ENCODE measurements at places on chromosomes 11 and 22.
A peak's percentile ranks its signal among the peaks of the same experiment; 100 is the strongest.

- ATAC-seq: peak; percentile 90
Observed at GRCh38 chr11:122749005-122749687, 89.2 kb upstream of the CRTAM start.

DNA sequence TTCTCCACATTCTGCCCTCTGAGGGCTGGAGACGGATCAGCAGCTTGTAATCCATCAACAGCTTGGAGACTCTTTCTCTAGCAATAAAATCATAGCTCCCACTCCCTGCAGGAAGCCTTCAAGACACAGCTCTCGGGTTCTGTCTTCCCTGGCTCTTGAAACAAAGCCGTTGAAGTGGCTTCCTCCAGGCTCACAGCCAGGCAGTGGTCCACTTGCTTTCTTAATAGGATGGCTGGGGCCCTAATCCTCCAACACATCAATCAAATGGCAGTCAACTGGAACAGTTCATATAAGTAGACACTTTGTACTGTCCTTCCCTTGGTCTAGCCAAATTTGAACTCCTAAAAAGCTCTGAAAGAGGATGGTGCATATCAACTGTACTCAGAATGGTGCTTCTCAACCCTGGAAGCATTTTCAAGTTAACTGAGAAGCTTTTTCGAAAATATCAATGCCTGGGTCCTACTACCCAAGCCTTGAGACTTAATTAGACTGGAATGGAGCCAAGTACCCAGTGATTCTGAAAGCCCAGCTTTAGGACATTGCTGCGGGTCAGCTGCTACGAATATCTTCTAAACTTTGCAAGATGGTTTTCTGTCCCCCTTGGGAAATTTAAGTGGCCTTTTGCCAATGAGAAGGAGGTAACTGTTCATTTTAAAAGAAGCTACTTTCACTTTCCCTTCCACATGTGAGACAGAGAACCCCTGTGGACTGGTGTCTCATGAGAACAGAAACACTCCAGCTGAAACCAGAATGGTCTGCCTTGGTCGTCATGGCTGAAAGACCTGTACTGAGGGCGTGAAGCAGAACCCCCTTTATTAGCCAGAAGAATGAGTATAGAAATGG, 74.7 kb downstream of the SC5D start:
- ATAC-seq: peak; percentile 94

- no peak for ATAC-seq
Observed at GRCh38 chr11:99063331-99063730, 42.6 kb downstream of the CNTN5 start.

DNA sequence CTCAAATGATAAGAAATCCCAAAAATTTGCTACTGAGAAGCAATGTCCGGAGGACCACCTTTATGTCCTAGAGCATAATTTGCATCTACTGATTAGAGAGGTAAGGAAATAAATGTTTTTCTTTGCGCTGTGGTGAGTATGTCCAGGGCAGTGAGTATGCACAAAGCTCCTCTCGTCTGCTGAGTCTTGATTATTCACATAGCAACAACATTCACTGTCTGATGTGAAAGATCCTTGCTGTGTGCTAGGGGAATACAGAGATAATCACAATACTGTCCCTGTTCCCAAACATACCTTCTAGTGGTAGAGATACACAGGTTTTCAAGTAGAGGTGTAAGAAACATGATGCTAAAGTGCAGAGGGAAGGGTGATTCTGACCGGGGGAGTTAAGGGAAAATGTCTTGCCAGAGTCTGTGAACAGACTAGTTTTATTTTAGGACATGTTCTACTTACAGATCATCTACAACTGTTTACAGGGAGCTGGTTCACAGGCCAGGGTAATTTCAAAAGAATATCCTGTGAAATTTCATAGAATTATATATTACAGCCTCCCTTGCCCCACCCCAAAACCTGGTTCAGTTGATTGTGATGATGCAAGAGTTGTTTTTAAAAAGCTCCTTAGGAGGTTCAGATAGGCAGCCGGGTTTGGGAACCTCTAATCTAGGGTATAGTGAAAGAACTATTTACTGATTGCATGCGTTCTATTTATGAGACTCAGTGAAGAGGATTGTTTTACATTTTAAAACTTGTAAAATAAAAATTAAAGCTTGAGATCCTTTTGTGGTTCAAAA, 12.6 kb downstream of the MED17 start:
- ATAC-seq: no peak

DNA sequence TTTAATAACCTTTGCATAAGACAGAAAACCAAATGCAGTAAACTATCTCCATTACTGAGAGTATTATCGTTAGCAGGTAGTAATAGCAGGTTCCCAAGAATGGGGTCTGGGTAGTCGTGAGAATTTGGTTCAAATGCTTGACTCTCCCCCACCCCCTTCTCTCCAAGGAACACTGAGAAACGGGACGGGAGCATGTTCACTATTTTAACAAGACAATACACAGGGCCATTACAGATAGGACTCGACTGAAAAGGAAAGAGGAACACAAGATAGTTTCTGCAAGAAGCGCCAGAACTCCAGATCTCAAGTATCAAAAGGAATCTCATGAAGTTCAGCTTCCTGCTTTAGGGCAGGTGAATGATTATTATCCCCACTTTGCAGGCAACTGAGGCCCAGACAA, 27.0 kb downstream of the KMT5B start:
- no peak for ATAC-seq

GRCh38 chr22:48804811-48805301, 1022.8 kb downstream of the BRD1 start:
- no peak for ATAC-seq

DNA sequence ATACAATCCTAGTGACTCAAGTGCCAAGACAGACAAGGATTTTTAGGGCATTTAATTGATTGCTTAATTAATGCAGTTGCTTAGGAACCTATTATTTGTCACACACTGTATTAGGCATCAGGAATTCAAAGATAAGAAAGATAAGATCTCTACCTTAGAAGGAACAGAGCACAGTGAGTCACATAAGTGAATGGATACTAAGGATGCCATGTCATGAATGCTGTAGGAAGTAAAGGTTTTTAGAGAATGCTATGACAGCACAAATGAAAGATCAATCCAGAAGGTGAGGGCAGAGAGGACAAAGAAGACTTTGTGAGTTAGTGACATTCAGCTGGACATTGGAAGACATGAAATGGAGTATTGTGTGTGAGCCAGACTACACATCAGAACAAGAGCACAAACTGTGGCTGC, 147.9 kb upstream of the DDI1 start:
- ATAC-seq: no peak

DNA sequence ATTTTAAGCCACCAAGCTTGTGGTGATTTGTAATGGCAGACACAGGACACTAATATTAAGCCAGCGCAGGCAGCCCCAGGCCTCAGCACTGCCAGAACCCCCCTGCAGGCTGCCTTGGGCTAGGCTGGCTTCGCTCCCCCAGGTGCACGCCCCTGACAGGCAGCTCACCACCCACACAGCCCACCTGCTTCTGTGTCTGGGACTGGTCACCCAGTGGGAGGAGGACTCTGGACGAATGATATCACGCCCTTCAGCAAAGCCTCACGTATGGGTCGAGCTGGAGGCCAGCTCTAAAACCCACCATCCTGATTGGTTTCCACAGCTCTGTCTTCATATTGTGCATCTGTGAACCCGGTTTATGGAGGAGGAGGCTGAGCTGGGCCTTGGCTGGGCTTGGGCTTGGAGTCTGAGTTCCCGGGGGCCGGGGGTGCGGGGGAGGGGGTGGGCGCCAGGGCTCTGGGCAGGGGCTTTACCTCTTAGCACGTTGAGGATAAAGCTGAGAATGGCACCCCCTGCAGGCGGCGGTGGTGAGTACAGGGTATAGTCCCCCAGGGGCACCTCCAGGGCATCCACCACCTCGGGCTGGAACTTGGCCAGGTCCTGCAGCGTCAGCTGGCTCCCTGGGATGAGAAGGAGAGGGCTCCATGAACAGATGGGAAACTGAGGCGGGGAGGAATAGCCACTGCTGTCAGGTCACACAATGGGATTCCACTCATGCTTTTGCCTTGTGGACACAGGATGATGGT, 13.8 kb downstream of the GGT5 start:
- peak; percentile 56 for ATAC-seq

GRCh38 chr11:16252373-16252772, 104.0 kb downstream of the SOX6 start:
- no peak for ATAC-seq
